ENCODE measurements at places on chromosomes 7 and 10.
A peak's percentile ranks its signal among the peaks of the same experiment; 100 is the strongest.

- DNase-seq = no peak
- H3K4me1 ChIP-seq = peaks cover 56% of the 10 kb centered on the region
- peak overlapping the region; percentile 14 for H3K4me3 ChIP-seq
- no peaks in the 10 kb centered on the region for H3K27me3 ChIP-seq
These were observed 125.5 kb downstream of the CLEC2L start for GRCh38 chr7:139648941-139649425.

DNA sequence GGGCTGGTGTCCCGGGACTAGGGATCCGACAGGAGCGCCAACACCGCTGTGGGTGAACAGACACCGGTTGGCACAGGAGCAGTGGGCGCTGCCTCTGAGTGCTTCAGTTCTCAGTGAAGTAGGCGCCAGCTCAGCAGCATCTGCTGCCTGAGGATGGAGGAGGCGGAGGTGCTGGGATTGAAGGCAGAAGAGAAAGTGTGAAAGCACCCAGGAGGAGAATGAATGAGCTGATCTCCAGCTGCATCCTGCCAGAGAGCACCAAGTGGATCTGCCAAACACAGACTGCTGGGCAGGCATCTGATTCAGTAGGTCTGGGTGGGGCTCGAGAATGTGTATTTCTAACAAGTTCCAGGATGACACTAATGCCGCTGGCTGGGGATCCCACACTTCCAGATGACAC, 74.5 kb downstream of the LANCL2 start:
- H3K27me3 ChIP-seq = no peaks in the 10 kb centered on the region
- DNase-seq = no peak
- H3K27ac ChIP-seq = no peak overlapping the region

DNA sequence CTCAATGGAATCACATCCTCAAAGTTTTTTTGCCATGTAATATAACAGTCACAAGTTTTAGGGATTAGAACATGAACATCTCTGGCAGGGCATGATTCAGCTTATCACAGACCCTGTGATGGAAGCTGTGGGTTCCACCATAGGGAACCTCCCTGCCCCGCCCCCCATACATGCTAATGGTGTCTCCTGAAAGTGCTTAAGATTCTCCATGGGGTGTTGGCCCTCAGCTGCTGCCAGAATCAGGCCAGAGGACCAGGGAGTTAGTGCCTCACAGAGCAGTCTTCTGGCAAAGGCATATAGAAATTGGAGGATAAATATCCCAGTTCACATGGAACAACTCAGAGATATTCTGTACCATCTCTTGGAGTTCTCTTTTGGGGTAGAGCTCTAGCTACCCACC, 119.4 kb downstream of the RAB11FIP2 start:
- DNase-seq = no peak
- no peaks in the 10 kb centered on the region for H3K4me1 ChIP-seq
- H3K36me3 ChIP-seq = no peaks in the 10 kb centered on the region
- H3K27me3 ChIP-seq = no peaks in the 10 kb centered on the region

DNA sequence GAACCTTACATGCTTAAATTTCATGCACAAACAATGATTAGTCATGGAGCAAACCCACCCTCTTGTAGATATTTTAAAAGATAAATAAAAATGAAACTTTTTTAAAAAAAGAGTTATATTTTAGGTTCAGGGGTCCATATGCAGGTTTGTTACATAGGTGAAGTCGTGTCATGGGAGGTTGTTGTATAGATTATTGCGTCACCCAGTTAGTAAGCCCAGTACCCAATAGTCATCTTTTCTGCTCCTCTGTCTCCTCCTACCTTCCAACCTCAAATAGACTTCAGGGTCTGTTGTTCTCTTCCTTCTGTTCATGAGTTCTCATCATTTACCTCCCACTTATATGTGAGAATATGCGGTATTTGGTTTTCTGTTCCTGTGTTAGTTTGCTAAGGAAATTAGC, 486.6 kb downstream of the PCDH15 start:
- no peak overlapping the region for H3K27ac ChIP-seq
- DNase-seq = no peak
- H3K4me3 ChIP-seq = no peak overlapping the region
- no peaks in the 10 kb centered on the region for H3K36me3 ChIP-seq
- no peaks in the 10 kb centered on the region for H3K27me3 ChIP-seq

GRCh38 chr7:98834949-98835348, 34.9 kb downstream of the TMEM130 start:
- no peak overlapping the region for H3K4me3 ChIP-seq
- H3K4me1 ChIP-seq = no peaks in the 10 kb centered on the region
- DNase-seq = no peak
- no peaks in the 10 kb centered on the region for H3K27me3 ChIP-seq

GRCh38 chr7:103439661-103440060, 6.3 kb downstream of the SLC26A5 start:
- no peak overlapping the region for H3K4me3 ChIP-seq
- H3K27ac ChIP-seq = no peak overlapping the region
- DNase-seq = no peak

GRCh38 chr10:78716043-78716660, 352.6 kb upstream of the ZMIZ1 start:
- H3K27me3 ChIP-seq = peaks cover 22% of the 10 kb centered on the region
- no peaks in the 10 kb centered on the region for H3K36me3 ChIP-seq
- no peak for DNase-seq
- H3K4me3 ChIP-seq = no peak overlapping the region

- H3K4me3 ChIP-seq = no peak overlapping the region
- DNase-seq = no peak
- H3K36me3 ChIP-seq = peaks cover 7% of the 10 kb centered on the region
- no peak overlapping the region for H3K27ac ChIP-seq
- H3K4me1 ChIP-seq = peaks cover 24% of the 10 kb centered on the region
- no peaks in the 10 kb centered on the region for H3K27me3 ChIP-seq
These were observed 79.6 kb downstream of the INPP5A start for GRCh38 chr10:132616996-132617736.

- H3K4me1 ChIP-seq = peaks cover 6% of the 10 kb centered on the region
- H3K27ac ChIP-seq = no peak overlapping the region
- DNase-seq = no peak
- H3K36me3 ChIP-seq = no peaks in the 10 kb centered on the region
These were observed 132.7 kb downstream of the SH3PXD2A start for GRCh38 chr10:103722632-103723031.

DNA sequence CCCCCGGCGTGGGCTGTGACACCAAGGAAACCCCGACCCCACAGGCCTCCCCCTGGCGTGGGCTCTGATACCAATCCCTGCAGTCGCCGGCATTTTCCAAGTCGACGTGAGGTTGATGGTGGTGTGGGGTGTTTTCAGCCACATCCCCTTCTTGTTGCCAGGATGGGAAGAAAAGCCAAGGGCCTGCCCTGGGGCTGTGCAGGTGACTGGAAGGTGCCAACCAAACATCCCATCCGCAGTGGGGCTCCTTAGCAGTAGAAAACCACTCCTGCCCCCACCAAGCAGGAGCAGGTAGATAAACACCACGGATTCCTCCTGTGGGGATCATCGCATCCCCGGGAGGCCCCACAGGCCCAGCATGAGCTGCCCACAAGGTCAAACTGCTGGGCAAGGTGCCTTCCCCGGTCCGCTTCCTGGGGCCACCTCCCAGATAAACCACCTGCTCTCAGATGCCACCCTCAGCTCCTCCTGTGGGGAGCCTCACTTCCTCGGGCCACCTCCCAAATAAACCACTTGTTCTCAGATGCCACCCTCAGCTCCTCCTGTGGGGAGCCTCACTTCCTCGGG, 88.5 kb upstream of the DIP2C start:
- no peaks in the 10 kb centered on the region for H3K36me3 ChIP-seq
- no peaks in the 10 kb centered on the region for H3K4me1 ChIP-seq
- no peak overlapping the region for H3K27ac ChIP-seq
- H3K4me3 ChIP-seq = no peak overlapping the region
- no peak for DNase-seq

- no peak for DNase-seq
- no peak overlapping the region for H3K27ac ChIP-seq
- no peaks in the 10 kb centered on the region for H3K36me3 ChIP-seq
- H3K4me3 ChIP-seq = no peak overlapping the region
These were observed 163.5 kb downstream of the SH3PXD2A start for GRCh38 chr10:103691723-103692435.

- H3K4me1 ChIP-seq = peaks cover 2% of the 10 kb centered on the region
- H3K27ac ChIP-seq = no peak overlapping the region
- H3K36me3 ChIP-seq = no peaks in the 10 kb centered on the region
- DNase-seq = no peak
- H3K4me3 ChIP-seq = no peak overlapping the region
These were observed 45.1 kb upstream of the SMNDC1 start for GRCh38 chr10:110349831-110350230.

- no peak overlapping the region for H3K27ac ChIP-seq
- H3K27me3 ChIP-seq = no peaks in the 10 kb centered on the region
- no peaks in the 10 kb centered on the region for H3K36me3 ChIP-seq
- DNase-seq = no peak
- no peak overlapping the region for H3K4me3 ChIP-seq
These were observed 194.6 kb upstream of the PDE1C start for GRCh38 chr7:32264702-32265284.

DNA sequence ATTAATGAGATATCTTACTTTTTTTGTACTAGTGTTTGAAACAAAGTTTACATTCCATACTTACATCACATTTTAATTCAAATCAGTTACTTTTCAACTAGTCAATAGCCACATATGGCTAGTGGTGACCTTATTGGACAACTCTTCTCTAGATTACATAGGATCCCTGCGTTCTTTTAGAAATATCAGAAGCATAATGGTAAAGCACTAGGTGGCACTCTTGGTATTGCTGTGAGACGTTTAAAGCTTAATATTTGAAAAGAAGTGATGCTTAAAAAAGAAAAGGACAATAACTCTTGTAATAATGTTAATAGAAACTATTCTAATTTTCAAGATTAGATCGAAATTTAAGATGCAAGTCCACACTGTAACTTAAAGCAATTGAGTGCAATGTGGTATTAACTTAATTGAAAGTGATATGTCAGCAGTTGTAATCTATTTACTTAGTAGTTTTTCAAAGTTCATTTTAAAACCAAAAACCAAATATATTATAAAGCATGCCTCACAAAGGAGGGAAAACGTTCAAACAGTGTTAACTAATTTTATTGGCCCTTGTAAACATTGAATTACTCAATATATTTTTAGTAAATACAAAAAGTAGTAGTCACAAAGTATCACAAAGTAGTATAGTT, 339.1 kb downstream of the ATRNL1 start:
- no peaks in the 10 kb centered on the region for H3K36me3 ChIP-seq
- no peak overlapping the region for H3K27ac ChIP-seq
- no peak overlapping the region for H3K4me3 ChIP-seq
- no peaks in the 10 kb centered on the region for H3K27me3 ChIP-seq
- no peak for DNase-seq

GRCh38 chr10:47183704-47184041, 116.3 kb upstream of the GDF10 start:
- no peaks in the 10 kb centered on the region for H3K36me3 ChIP-seq
- H3K27ac ChIP-seq = no peak overlapping the region
- no peak for DNase-seq
- H3K4me3 ChIP-seq = no peak overlapping the region

- no peaks in the 10 kb centered on the region for H3K36me3 ChIP-seq
- DNase-seq = no peak
- H3K4me3 ChIP-seq = no peak overlapping the region
- no peak overlapping the region for H3K27ac ChIP-seq
- peaks cover 38% of the 10 kb centered on the region for H3K27me3 ChIP-seq
- H3K4me1 ChIP-seq = no peaks in the 10 kb centered on the region
These were observed 29.4 kb downstream of the CDH23 start for GRCh38 chr10:71426058-71426605.

GRCh38 chr10:72027498-72027897, 60.9 kb downstream of the SPOCK2 start:
- H3K4me3 ChIP-seq = no peak overlapping the region
- no peak overlapping the region for H3K27ac ChIP-seq
- no peaks in the 10 kb centered on the region for H3K4me1 ChIP-seq
- DNase-seq = no peak

- H3K4me1 ChIP-seq = no peaks in the 10 kb centered on the region
- no peak overlapping the region for H3K27ac ChIP-seq
- H3K36me3 ChIP-seq = no peaks in the 10 kb centered on the region
- DNase-seq = no peak
These were observed 314.9 kb downstream of the RPS24 start for GRCh38 chr10:78348411-78349164.

DNA sequence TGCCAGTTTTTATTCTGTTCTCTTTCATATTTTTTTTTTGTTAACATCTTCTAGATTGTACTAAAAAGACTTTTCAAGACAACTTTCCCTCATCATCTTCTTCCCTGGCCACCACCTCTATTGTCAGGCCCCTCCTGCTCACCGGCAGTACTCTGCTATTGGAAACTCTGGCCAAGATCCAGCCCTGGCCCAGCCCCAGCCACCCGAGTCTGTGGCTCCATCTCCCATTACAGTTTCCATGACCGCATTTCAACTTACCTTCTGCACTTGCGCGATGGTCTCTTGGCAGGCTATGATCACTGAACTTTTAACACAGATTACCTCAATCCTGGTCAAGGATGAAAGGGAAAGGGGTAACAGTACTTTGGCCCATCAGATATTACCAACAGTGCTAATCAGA, 137.7 kb upstream of the POM121L12 start:
- DNase-seq = no peak
- no peaks in the 10 kb centered on the region for H3K4me1 ChIP-seq
- no peak overlapping the region for H3K27ac ChIP-seq
- no peaks in the 10 kb centered on the region for H3K27me3 ChIP-seq
- no peak overlapping the region for H3K4me3 ChIP-seq

DNA sequence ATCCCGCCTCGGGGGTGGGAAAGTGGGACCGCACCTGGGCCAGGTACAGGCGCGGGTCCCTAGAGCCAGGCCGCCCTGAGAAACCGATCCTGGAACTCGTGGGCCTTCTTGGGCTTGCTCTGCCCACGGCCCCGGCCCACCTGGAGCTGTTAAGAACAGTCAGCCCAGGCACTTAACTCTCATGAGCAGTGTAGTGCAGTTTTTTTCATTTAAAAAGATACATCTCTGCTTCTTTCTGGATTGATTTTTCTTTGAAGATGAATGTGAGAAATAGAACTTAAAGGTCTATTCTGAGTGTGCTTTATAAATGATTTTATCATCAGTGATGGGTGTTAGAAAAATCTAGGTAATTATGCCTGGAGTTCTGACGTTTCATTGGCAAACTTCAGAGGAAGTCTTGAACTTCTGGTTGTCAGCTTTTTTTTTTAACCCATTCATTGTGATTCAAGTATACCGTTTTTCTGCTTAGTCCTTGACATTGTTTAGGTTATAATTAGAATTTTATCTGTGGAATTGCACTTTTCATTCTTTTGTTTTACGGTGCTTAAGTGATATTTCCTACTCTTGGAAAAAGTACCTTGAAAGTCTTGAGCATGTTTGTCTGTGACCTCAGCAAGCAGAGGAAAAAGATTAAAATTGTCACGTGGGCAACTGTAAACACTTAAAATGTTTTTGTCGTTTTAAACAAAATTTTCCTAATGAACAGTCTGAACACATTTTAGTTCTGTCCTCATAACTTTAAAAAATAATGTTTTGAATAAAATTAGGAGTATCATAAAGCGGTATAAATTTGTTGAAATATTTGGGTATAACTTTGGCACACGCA, 906 bp downstream of the CDK1 start:
- H3K4me3 ChIP-seq = peak overlapping the region; percentile 83
- H3K27ac ChIP-seq = no peak overlapping the region
- H3K4me1 ChIP-seq = peaks cover 5% of the 10 kb centered on the region

- no peak for DNase-seq
- H3K36me3 ChIP-seq = no peaks in the 10 kb centered on the region
- no peak overlapping the region for H3K4me3 ChIP-seq
- no peaks in the 10 kb centered on the region for H3K27me3 ChIP-seq
- H3K4me1 ChIP-seq = no peaks in the 10 kb centered on the region
These were observed 34.5 kb upstream of the CUX1 start for GRCh38 chr7:101782896-101783295.
